Activated gamma-delta T cell treated with Interleukin-2 at 50 U/mL for 16 hours (primary cell): ENCODE measurements at places on chromosomes 2 and 18.

GRCh38 chr18:46262856-46263255 lies 158.7 kb downstream of the HAUS1 start:
- DNase-seq = no peak

DNA sequence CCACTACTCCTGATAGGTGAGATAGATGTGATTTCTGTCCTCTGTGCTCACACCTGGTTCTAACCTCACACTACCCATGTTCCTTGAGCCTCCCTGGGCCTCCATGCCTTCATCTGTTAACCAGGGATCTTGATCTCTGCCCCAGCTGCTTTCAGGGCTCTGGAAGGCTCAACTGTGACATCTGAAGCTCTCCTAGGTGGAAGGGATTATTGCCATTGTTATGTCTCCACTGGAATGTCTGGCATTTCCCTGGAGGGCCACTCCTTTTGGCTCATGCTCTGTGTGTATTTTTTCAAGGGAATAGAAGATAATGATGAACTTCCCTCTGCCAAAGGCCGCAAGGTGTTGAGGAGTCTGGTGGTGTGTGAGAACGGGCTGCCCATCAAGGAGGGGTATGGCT lies 41.2 kb downstream of the PCARE start:
- no peak for DNase-seq

- DNase-seq = no peak
Measured at GRCh38 chr2:64672708-64673107, 19.0 kb upstream of the SERTAD2 start.

GRCh38 chr2:154532004-154532403 lies 166.5 kb upstream of the KCNJ3 start:
- no peak for DNase-seq

DNA sequence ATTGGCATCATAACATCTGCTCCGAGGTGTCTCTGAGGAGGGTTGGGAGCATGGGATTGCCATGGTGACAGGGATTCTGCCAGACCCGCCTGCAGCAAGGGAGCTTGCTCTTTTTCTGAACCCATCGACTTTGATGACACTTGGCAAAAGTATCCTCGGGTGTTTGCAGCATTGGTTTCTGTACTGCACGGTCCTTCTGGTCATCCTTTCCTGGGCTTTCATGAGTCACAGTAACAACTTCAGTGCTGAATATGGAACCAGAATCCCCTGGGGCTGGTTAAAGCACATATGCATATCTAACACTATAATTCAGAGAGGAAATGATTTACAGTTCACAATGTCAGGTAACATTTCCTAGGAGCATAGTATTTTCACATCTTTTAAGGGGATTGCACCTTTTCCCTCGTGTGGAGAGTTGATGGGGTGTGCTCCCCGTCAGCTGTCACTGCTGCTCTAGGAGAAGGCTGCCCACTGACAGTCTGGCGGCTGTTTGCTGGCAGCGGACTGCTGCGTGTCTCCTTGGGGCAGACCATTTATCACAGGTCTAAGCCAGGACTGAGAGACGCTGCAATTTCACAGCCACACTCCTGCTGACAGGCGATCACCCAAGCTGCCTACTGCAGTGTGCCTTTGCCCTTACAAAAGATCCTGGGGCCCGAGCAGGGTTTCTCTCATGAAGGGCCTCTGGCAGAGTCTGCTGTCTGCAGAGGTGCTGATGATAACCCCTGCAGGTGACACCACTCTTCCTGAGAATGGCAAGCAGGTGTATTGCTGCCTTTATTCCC lies 425.3 kb downstream of the THSD7B start:
- DNase-seq = no peak

DNA sequence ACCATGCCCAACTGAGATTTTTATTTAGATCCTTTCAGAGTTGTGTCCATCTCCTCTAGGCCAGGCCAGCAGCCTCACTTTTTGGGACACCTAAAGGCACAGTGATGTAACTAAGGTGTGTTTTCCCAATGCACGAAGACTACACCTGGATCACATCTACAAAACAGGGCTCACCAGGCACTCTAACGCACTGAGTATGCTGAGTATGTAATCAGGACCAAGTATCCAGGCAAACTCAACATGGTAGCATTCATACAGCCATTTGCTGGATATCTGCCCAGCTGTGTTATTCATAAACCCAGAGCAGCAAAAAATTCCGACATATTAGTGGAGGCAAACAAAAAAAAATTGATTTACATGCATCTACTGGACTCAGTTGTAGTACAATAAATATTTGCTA lies 33.8 kb downstream of the LPIN2 start:
- DNase-seq = no peak
